ENCODE measurements at places on chromosomes 5 and 9.

- no peak for DNase-seq
Measured at GRCh38 chr5:9977070-9977469, 272.6 kb downstream of the ATPSCKMT start.

GRCh38 chr5:93567424-93567823 is 13.6 kb downstream of the NR2F1-AS1 start:
- no peak for DNase-seq

DNA sequence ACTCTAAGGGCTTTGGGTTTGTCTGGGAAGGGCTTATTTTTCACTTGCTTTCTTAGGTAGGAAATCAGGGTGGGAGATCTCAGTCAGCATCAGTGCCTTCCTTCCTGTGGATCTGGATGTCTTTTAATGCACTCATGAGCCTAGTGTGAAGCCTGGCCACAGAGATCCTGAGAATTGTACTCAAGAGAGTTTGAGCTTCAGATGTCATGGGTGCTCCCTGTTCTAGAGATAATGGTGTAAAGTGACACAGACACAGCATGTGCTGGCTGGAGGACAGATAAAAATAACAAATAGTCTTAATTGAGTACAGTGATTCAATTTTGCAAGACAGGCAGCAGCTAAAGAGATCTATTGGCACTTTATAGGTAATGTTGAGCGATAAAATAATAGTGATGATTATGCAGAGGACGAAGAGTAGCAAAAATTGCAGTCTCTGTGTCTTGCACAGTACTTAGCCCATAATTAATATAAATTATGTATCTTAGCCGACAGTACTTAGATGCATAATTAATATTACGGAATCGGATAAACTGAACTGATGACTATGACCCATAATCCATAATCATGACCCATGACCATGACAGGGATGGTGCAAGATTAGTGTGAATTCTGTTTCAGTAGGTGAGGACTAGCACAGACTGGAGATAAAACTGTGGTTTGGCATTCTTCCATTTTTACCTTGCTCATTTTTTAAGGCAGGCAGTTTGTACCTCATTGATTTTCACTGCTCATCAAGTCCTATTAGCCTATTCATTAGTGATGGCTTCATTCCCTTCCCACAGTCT is 408.7 kb upstream of the PIK3R1 start:
- DNase-seq = no peak

DNA sequence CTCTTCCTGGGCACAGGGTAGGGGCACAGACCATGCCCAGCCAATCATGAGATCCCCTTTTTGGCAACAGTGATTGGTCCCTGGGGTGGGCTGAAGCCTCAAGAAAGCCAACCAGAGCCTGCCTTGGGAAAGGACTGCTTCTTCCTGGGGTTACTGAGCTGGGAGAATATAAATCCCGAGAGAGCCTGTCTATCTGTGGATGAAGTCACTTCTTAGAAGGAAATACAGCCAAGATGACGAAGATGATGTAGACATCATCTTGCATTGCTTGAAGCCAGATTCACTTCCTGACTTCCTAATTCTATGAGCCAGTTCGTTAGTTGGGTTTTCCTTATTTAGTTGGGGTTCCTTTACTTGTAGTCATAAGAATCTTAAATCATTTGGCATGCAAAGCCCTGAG is 50.1 kb upstream of the PWWP2A start:
- DNase-seq = peak; percentile 93

DNA sequence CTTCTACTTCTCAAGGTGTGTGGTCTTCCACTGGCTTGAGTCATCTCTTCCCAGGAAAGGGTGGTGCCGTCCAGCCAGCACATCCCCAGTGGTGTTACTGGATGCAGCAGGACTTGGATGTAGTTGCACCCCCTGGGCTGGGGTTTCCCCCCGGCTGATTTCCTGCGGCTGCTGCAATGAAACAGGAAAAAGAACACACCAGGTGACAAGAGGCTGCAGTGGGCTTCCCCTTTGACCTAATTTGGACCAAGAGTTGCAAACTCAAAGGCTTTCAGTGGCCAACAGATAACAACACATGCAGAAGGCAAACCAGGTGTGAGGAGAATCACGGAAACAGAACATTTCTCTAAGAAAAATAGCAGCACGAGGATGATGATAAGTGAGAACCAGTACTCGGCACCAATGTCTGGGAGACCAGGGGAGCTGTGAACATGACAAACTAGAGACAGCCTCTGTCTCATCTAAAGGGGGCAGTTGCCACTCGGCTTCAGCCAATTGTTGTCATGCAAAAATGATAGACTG is 83.7 kb downstream of the PDE6A start:
- DNase-seq = peak; percentile 58

- DNase-seq = no peak
Measured at GRCh38 chr9:78725503-78725902, 428.6 kb downstream of the PSAT1 start.

- DNase-seq = no peak
Measured at GRCh38 chr9:129637102-129637501, 4.8 kb downstream of the ASB6 start.

- DNase-seq = peak; percentile 63
Measured at GRCh38 chr5:97071101-97071500, 71.3 kb downstream of the LIX1 start.

GRCh38 chr9:133201424-133202144 is 7.5 kb downstream of the OBP2B start:
- DNase-seq = no peak

DNA sequence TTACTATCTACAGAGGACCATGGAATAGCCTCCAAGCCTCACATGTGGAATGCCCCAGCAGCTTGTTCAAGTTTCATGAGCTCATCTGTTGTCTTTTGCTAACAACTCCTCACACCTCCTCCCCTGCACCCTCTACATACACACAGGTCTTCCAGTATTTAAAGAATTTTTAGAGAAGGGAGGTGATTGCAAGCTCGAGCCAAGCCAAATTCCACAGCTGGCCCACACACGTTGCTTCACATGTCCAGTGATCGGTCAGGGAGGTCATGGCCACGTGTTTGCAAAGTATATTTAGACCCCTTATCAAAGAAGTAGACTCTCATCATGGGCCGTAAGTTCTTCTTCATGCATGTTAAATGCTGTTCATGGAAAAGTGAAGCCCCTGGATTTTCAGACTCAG is 281.7 kb downstream of the OSTF1 start:
- no peak for DNase-seq

GRCh38 chr5:60437308-60437707 is 262.7 kb downstream of the DEPDC1B start:
- DNase-seq = no peak

GRCh38 chr9:28648723-28649122 is 1075.4 kb upstream of the C9orf72 start:
- no peak for DNase-seq

- no peak for DNase-seq
Measured at GRCh38 chr5:78719504-78720219, 71.1 kb upstream of the LHFPL2 start.

DNA sequence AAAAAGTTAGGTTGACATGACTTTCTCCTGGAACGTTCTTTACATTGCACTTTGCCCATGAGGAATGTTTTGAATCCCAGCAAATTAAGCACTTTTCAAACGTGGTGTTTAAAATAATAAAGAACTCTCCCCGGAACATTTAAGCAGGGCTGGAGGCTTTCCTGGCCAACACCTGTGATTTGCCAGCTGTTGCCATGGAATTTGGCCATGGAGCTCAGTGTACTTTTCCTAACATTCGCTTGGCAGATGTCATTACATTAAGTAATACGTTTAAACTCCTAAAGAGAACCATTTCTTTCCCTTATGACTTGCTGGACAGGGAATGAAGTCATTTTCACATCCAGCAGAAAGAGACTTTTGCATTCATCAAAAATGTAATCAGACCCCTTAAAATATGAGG is 146.1 kb downstream of the GAS1 start:
- DNase-seq = peak; percentile 42

DNA sequence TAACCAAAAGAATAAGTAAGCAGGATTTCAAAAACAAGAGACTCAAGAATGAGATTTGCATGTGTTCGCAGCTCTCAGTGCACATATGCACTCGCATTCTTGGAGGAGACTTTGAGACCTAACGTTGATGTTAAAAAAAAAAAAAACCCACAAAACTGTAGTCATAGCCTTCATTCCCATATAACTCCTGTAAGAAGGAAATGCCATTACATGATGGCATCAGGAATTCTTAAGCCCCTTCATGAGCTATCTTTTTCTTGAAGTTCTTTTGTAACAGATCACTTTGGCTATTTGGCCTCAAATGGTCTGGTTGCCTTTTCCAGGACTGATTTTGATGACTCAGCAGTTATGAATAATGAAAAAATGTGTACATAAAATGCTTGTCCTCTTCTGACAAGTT is 113.8 kb downstream of the ALDH1A1 start:
- DNase-seq = no peak

GRCh38 chr5:158660726-158661125 is 439.0 kb downstream of the EBF1 start:
- no peak for DNase-seq

- DNase-seq = no peak
Measured at GRCh38 chr9:89548071-89548638, 50.2 kb upstream of the SEMA4D start.

DNA sequence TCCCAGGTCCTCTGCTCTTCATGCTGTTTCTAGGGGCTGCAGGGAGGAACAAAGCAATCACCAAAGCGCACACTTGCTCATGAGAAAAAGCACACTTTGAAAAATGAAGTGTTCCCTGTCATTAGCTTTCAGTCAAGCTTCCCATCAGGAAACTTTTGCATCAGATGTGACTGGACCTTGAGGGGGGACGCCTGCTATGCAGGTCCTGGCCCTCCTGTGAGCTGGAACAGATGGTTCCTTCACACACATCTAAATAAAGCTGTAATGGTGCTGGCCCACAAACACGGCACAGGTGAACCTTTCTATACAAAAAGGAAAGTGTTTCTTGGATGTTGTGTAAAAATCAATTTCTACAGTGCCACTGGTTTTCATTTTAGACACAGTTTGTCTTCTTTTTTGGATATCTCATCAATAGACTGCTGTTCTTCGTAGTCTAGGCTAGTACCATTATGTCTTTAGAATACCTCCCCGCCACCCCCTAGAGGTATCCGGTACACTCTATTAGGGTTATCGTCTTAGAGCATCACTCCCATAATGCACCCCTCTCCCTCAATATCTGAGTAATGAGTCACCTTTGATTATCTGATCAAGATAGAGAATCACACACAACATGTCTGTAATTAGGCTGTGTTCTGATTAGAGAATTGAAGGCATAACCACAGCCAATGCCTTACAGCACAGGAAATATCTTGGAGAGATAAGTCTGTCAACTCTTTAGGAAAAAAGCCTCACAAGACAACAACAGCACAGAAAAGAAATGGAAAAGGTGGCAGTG is 266.3 kb downstream of the TLR4 start:
- DNase-seq = no peak

GRCh38 chr5:139684881-139685749 is 37.0 kb downstream of the CXXC5 start:
- no peak for DNase-seq

GRCh38 chr5:83718195-83718825 is 2.3 kb downstream of the HAPLN1 start:
- peak; percentile 85 for DNase-seq

GRCh38 chr9:79233542-79233941 is 338.2 kb upstream of the TLE4 start:
- peak; percentile 76 for DNase-seq

DNA sequence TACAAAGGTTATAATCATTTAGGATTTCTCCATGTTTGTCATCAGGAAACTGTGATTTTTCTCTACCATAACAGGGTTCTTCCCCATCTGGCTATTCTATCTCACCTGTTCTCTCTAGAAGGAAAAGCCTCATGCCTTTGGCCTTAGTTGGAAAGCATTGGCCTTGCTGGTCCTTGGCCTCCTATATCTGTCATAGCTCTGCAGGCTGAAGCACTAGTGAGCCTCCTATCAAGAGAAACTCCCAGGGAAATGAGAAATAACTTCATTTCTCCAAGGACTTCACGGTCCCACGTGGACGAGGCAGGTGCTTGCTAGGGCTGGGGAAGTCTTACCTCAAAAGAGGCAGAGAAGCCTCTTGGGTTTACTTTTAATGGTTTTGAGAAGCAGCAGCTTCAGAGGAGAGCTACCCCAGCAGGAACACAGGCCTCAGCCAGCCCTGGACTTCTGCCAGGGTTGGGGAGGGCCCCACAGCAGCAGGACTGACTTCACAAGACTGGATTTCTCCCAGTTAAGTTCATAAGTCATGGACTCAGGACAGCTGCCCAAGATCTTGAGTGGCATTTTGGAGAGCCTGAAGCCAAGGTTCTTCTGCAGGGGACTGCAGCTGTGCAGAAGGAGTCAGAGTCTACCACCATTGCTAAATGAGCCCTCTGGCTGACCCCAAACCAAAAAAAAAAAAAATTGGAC is 15.8 kb upstream of the PSAT1 start:
- DNase-seq = peak; percentile 94
